ENCODE measurements at places on chromosomes 12 and 14.

DNA sequence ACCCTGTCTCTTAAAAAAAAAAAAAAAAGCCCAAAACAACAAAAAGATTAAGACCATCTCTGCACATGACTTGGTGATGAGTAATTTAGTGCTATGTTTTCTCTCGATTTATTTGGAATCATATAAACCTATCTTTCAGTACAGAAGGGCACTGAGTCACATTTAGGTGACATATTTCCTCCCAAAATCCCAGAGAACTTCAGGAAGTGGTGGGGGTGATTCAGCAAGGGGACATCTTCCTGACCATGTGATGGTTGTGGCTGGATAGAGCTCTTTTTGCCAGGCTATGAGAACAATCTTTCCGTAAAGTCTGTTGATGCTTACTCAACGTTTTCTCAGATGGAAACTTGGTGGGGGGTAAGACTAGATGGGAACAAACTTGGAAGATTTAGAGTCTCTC is 50.0 kb downstream of the PPFIBP1 start:
- DNase-seq = no peak

GRCh38 chr12:19284658-19285057 is 154.6 kb upstream of the AEBP2 start:
- no peak for DNase-seq

DNA sequence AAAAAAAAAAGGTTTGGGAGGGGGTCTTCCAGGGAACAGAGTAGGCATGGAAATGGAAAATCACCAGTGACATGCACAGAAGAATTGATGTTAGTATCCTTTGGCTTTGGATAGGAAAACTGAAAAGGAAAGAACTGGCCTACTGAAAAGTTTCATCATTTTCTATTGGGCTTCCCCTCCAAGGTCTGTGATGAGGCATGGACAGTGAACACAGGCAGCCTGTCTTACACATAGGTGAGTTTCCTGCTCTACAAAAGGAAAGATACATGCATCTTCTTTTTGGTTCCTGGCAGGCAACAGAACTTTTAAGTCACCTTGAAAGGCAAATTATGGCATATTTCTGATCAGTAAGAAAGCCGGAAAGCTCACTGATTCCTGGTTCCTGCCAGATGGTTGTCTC is 5.8 kb downstream of the BMAL2 start:
- DNase-seq = no peak

DNA sequence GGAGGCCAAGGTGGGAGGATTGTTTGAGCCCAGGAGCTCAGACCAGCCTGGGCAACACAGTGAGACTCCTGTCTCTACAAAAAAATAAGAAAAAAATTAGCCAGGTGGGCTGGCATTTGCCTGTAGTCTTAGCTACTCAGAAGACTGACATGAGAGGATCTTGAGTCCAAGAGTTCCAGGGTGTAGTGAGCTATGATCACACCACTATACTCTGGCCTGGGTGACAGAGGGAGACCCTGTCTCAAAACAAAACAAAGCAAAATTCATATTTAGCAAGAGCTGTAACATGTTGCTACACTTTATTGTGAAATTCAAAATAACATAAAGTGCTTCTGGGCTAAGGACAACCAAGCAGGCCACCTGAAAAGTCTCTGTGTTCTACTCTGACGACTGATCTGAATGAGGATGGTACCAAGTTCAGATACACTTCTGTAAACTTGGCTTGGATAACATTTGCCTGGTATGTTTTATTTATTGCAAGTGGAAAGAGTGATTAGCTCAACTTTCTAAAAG is 11.6 kb upstream of the STRN3 start:
- DNase-seq = no peak

- no peak for DNase-seq
Observed at GRCh38 chr14:22338917-22339715, 249.9 kb downstream of the DAD1 start.

- DNase-seq = no peak
Observed at GRCh38 chr12:67519484-67520433, 128.8 kb upstream of the DYRK2 start.

GRCh38 chr12:47982311-47982710 is 18.9 kb downstream of the TMEM106C start:
- no peak for DNase-seq

DNA sequence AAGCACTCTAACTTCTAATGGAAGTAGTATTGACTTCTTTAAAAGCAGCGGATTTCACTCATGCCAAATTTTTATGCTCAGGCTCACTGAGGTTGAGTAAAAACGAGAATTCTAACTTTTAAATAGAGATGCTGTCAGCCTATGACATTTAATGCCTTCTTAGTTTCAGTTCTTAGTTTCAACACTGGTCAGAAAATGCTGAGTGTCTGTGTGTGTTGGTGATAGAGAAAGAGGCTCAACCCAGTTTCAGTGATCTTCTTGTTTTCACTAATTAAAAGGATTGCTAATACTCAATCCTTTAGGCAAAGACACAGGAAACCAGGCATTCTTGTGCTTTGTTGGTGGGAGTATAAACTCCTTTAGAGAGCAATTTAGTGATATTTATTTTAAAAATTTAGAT is 31.0 kb downstream of the PEBP1 start:
- DNase-seq = no peak

GRCh38 chr12:111122458-111122878 is 202.1 kb upstream of the MYL2 start:
- DNase-seq = no peak

DNA sequence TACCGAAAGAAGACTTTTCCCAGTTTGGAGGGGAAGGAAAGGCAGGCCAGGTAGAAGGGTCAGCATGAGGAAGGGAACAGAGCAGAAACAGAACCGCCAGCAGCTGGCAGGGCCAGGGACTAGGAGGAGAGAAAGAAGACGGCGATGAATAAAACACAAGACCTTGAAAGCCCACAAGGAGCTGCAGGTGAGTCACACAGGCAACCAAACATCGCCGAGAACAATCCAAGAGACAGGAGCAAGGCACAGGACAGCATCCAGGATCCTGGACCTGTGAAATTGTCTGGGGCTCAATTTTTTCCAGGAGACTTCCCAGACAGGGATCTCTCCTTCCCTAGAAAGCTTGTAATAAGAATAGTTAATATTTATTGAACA is 47.3 kb downstream of the NUAK1 start:
- DNase-seq = no peak

DNA sequence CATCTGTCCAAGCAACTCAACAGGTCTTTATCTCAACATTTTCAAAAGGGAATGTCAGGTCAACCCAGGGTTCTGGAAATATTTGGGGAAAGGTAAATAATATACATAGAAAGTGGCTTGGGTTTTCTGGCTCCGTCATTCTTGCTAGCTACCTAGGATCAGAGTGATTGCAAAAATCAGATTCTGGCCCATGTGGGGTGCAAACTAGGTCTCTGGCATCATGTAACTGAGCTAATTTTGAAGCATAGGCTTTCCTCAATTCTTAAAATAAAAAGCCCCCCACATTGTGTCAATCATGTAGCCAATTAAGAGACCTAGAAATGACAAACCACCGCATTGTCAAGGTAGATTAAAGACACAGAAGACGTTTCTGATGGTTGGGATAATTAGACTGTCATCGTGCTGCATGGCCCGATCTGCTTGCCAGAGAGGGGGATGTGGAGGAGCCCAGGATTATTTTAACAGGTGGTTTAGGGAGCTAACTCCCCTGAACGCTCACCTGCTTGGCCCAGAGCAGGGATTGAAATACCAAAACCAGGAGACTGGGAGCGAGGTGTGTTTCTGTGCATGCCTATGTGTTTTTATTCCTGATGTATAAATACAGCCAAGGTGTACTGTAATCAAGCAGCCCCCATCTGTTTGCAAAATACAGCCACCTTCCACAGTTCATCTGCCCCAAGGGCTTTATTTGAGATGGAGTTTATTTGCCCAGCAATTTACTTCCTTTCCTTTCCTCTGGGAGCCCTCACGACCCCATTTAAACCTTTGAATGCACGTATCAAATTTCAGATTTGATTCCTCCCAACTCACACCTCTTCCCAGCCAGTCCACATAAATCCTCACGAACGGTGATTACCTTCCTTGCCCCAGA is 189.5 kb downstream of the TTC8 start:
- no peak for DNase-seq

- DNase-seq = no peak
Observed at GRCh38 chr12:3751151-3752095, 1.5 kb downstream of the CRACR2A start.

DNA sequence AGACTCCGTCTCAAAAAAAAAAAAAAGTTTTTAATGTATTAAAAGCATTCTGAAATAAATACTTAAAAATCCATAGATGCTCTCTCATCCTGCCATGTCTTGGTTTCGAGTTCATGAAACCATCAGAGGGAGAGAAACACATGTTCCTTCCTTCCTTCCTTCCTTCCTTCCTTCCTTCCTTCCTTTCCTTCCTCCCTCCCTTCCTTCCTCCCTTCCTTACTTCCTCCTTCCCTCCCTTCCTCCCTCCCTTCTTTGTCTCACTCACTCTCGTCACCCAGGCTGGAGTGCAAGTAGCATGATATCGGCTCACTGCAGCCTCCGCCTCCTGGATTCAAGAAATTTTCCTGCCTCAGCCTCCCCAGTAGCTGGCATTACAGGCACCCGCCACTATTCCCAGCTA is 60.4 kb upstream of the DUSP6 start:
- DNase-seq = no peak

DNA sequence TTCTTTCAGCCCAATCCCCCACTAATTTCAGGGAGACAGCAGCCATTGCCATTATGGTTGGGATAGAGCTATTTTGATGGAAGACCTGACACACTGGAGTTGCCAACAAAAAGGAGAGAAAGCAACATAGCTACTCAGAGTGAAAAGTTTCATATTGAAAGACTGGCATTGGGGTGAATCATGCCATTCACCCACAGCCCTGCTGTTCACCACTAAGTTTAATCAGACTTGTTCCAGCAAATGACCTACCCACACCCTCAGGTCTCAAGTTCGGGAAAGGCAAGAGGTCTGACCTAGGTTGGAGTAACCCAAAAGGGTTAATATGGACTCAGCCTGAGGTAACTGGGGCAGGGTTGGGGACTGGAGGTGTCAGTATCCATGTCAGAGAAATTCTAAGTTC is 169.2 kb downstream of the PAWR start:
- DNase-seq = no peak

DNA sequence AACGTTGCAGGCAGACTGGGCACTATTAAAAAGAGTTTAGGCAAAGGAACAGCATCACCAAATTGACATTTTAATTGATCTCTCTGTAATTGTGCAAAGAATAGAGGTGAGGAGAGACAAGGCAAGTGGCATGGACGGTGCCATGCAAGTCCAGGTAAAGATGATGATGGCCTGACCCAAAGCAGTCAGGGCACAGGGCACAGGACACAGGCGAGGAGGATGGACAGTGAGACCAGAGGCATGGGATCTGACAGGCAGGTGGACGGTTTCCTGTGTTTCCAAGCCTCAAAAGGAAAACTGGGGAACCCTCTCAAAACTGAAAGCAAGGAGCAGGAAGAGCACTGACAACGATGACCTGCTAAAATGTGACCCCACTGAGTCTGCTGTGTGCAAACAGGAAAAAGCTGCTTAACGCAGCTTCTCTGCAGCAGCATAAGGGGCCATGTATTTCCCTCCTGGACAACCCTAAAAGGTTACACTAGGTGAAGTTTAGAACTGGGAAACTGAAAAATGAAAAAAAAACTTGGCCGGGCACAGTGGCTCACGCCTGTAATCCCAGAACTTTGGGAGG is 50.9 kb downstream of the CLIP1 start:
- DNase-seq = no peak

- DNase-seq = peak; percentile 69
Observed at GRCh38 chr14:58747181-58747580, 109.4 kb downstream of the DACT1 start.

DNA sequence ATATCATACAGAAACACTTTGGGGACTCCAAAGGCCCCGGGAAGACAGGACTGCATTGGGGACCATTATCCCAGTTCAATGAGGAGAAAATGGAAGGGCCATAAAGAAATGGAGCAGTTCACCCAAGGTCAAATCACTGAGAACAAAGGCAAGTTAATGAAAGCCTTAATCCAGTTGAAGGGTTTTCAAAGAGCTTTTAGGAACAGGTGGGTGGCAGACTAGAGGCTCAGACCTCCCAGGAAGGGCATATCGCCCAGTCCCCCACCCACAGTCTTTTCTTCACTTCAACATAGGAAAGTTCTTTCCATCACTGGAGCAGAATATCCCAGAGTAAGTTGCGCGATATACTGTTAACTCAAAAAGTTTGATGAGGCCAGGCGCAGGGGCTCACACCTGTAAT is 136.1 kb upstream of the CCND2 start:
- no peak for DNase-seq

- no peak for DNase-seq
Observed at GRCh38 chr12:74732164-74732784, 194.6 kb downstream of the ATXN7L3B start.

DNA sequence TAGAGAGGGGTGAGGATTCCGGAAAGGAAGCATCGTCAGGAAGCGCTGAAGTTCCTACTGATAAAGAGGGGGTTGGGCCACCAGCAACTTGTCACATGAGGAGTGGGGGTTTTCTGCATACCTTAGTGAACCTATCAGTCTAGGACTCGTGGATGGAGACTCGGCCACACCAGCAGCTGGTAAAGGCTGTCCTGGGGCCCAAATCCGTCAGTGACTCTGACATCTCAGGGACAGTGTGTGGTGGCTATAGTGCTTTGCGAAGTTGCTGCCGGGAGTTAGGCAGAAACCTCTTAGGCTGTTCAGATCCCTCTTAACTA is 16.4 kb downstream of the RNASE2 start:
- DNase-seq = no peak

DNA sequence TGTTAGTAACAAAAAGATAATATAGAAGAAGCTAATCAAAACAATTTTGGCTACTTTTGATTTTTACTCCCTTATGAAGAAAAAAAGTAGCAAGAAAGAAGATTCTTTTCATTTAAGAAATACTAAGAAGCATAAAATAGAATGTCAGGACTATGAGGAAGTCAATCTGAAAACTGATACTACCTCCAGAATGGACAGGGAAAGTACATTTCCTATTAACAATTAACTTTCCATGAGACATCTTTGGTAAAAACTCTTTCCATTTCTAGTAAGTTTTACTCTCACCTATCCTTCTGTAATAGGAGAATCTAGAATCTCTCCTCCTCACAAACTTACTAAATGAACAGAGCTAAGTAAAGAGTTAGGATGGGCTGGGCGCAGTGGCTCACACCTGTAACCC is 51.3 kb upstream of the NPFF start:
- no peak for DNase-seq

GRCh38 chr12:95286713-95287112 is 69.1 kb downstream of the VEZT start:
- peak; percentile 54 for DNase-seq
